ENCODE measurements at places on chromosomes 2 and 18.

DNA sequence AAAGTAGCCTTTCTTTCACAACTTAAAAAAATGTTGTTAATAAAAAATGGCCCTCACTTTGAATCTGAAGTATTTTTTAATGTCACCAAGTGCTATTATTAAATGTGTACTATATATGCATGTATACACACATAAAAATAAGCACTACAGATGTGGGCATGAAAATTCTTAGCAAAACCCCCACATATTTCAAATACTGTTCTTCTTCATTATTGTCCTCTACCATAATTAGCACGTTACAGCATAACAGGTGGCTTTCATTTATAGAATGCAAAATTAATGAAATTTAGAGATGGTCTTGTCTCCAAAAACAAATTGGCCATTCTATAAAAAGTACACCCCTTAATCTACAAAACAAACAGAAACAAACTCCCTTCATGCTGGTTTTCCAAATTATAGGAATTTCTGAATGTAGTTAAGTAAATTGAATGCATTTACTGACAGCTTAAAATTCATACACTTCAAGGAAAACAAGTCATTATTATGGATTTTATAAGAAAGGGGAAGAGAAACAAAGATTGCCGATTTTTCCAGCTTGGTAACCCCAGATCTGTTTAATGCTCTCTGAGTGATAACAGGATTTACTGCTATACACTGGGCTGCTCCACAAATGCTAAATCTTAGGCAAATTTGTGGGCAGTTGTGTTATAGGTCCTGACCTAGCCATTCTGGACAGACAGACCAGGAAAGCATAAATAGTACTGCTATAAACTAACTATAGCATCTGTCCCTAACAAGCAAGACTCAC lies 67.2 kb downstream of the SPRED2 start:
- DNase-seq, result no peak

DNA sequence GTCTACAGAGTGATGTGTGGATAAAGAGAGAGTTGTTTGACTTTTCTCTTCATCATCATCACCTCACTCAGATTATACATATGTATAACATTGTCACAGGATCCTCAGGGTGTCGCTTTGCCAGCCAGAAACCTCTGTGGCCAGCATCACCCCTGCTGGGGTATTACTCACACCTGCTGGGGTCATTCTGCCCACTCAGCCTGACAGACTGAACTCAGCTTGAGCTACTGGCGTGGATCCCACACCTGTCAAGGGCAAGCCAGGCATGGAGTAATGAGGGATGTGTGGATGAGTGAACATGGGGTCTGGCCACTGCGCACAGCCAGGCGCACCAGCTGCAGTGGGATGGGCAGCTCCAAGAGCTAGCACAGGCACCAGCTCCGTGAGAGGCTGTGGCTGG lies 870.6 kb downstream of the CBLN2 start:
- no peak for DNase-seq

- no peak for DNase-seq
Observed at GRCh38 chr2:16152071-16152927, 211.9 kb downstream of the MYCN start.

GRCh38 chr18:71529703-71530303 lies 1014.3 kb downstream of the CBLN2 start:
- DNase-seq, result no peak

- DNase-seq, result no peak
Observed at GRCh38 chr2:128710729-128711128, 392.1 kb upstream of the HS6ST1 start.

DNA sequence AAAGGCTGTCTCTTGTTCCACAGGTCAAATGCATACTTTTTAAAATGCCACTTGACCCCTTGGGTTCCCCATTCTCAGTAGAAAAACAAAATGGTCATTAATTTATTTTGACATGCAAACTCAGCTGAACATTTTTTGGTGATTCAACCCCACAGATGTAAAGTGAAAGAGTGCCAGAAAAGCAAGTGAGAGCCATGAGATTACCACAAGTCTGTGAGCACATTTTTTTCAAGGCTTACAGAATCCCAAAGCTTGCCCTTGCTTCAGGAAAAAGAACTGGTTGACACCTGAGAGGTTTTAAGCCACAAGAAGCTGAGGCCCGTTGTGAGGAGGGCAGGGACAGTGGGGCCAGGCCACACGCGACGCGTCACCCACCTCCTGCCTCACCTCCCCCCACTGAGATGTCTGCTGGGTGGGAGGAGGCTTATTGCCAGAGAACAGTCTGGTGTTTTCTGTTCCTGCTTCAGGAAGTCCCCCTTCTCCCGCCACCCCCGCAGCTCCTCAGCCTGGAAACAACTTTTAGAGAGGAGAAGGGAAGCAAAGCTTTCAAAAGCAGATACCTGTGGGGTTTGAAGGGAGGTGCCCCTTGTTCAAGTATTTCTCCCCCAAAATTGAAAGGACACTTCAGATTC lies 70.4 kb upstream of the CYP1B1 start:
- DNase-seq, result peak; percentile 78

- DNase-seq, result no peak
Observed at GRCh38 chr2:21070341-21071257, 26.7 kb upstream of the APOB start.

DNA sequence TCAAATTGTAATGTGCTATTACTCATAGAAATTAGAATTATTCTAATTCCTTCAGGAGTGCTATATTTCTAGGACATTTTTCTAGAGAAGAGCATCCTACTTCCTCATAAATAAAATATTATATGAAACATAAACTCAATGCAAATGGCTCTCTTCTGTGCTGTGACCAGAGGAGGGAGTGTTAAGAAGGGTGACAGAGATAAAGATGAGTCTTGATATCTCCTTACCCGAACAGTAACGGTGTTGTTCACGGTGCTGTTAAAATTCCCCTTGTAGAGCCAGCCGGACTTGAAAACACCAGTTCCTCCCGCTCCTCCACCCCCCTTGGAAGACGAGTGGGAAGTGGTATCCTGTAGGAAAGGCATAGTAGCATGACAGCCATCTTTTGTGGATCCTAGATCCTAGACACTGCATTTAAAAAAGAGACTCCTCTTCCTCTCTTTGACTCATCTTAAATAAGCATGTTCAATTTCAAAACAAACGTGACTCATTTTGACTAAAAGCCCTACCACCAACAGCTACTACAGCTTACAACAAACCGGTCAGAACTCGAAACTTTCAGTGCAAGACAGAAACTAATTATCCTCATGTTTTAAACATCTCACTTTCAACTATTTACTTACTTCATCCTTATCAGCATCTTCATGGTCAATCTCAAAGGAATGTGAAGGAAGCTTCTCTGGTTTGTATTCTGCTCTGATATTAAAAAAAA lies 156.3 kb downstream of the DOCK10 start:
- DNase-seq, result no peak

DNA sequence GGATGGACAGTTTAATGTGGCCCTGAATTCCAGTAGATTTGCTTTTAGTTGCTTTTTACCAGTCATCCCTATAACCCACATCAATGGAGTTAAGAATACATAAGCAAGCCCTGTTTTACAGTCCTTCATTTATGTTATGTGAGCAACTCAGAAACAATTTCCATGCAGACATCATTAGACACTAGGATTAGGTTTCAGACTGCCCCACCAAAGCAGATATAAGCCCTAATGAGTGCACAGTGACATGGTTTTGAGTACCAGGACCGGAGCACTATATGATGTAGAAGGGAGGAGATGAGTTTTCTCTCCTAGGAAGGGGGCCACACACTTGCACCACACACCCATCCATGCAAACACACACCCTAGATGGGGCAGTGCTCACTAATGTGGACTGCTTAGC lies 15.5 kb downstream of the KCNS3 start:
- DNase-seq, result no peak

GRCh38 chr2:88897715-88898114 lies 206.2 kb downstream of the RPIA start:
- DNase-seq, result no peak

DNA sequence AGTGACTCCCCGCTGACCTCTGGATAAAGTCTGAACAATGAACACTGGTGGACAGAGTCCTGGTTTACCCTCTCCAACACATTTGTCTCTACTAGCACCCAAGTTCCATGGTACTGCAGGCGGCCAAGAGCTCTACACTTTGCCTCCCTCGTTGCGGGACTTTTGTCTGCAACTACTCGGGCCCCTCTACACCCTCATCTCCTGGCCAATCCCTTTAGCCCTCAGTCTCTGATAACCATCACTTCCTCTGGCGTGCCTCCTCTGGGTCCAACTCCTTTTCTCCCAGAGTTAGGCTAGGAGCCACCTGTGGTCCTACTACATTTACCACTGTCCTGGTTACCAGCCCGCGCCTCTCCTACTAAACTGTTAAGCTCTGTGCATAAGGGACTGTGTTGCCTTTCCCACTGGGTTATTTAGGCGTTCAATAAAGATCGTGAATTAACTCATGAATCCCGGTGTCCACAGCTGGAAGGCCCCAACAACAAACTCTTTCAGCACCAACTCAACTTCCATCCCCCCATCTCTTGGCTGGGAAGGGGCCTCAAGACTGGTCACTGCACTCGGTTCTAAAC lies 757 bp downstream of the HDHD2 start:
- DNase-seq, result no peak

- no peak for DNase-seq
Observed at GRCh38 chr2:6957910-6958615, 40.9 kb downstream of the RNF144A start.

DNA sequence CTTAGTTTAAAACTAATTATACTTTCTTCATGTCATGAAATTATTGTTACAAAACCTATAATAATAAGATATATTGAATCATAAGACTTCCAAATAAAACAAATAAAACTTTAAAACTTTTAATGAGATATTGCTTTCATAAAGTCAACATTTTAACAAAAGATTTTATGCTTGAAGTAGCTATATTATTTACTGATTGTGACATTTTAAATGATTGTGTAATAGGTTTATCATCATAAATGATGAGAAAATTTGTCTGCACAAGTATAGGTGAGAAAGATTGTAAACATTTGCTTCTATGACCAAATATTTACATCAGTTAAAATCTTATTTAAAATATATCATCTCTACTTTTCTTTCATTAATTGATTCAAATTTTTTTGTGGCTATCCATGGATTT lies 5.1 kb upstream of the GALNT13 start:
- no peak for DNase-seq

DNA sequence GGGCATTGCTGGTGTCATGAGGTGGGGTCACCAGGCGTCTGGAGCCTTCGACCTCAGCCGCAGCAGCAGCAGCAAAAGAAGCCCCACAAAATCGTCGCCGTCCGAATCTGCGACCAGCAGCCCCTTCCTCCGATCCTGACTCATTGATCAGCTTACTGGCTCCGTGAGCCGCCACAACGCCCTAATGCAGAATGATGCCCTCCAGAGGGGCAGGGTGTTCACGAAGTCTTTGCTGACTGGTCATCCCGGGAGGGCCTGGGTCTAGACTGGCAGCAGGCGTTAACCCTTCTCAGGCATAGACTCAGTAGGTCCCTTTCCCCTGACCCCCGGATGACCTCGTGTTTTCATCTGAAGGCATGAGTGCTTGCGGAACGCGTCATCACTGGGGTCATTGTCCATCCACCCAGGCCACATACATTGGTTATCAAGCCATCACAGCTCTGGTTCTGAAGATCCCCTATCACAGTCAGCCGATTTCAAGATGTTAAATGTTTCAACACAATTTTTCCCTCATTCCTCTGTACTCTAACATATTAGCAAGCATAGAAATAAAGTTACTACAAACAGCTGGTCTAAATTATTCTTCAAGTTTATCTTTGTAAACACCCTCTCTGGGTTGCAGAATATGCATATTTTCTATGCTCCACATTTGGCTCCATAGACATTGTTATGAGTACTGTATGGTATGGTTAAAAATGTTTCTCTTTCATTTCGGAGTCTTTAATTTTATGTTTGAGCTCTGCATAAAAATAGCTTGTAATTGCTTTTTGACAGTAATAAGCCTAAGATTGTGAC lies 83.3 kb upstream of the SALL3 start:
- no peak for DNase-seq

DNA sequence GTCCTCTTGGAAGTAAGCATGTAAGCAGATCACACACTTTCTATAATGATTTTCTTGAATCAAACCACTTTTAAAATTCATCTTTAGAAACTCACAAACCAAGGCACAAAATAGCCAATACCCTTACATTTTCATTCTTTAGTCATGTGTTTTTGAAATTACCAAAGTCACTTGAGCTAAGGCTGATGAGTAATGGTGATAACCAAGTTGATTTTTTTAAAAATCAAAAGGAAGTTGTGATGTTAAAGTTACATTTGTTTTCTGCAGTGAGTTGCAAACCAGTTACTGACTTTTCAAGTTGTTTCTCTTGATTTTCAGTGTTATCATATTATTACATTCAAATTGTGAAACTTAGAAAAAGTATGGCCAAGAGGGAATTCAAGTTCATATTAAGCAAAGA lies 21.5 kb upstream of the IL18RAP start:
- DNase-seq, result no peak

DNA sequence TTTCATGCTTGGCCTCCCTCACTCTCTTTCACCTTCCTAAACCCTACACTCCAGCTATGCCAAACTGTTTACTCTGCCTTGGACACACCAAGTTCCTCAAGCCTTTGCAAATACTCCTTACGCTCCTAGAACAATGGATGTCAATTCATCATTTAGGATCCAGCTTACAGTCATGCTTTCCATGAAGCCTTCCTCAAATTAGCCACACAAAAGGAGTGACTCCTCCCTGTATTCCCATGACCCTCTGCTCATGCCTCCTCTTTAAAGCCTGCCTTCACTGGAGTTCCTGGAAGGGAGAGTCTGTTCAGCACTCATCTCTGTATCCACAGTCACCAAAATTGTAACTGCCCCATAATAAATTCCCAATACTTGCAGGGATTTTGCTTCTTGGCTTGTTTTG lies 721 bp upstream of the EHD3 start:
- DNase-seq, result no peak

DNA sequence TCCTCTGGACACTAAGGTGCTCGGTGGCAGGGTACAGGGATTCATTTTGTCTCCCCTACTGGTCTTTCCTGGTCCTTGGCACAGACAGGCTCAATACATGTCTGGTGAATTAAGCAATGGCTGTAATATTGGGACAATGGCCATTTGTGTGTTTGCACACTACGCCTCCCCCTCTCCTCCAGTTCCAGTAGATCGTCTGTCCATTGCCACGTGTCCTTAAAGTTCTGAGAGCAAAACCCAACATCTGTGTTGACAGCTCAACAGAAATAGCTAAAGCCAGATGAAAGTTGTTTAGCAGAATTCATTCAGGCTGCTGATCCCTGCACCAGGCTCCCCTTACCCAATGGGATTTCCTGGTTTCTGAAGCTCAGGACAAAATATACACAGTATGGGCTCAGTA lies 9.0 kb upstream of the FABP1 start:
- no peak for DNase-seq

DNA sequence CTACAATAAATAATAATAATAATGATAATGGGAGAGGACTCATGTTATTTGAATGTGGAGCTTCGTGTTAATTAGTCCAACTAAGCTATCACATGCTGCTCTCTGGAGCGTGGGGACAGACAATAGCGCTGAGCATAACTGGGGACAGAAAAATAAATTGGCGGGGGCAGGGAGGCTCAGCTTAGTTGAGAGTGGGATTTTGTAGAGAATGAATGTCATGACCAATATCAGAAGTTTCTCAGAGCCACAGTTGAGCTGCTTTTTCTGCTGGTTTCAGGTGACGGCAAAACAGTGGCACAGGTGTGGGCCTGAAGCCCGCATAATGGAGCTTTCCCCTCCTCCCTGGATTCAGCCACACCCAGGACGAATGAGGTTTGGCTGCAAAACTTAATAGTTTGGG lies 111.1 kb upstream of the CAB39 start:
- DNase-seq, result no peak

GRCh38 chr2:200180943-200181342 lies 125.5 kb upstream of the SPATS2L start:
- no peak for DNase-seq

- DNase-seq, result no peak
Observed at GRCh38 chr18:62999392-62999791, 284.1 kb downstream of the PHLPP1 start.
